ENCODE measurements at places on chromosomes 11 and 22.
A peak's percentile ranks its signal among the peaks of the same experiment; 100 is the strongest.

DNA sequence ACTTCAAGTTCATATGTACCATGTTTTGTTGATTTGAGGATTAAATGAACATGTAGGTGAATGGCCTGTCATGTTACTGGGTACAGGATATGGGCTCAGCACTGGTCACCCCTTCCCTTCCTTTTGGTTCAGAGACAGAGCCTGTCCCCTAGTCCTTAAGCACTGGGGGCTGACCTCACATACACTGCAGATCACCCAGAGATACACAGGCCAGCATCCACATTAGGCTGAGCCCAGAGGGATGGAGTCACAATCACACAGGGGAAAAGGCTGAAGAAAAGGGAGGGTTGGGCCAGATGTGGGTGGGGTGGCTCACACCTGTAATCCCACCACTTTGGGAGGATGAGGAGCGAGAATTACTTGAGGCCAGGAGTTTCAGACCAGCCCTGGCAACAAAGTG, 62.3 kb downstream of the IGLL5 start:
- DNase-seq: no peak

- no peak for DNase-seq
Observed at GRCh38 chr11:19394525-19395016, 153.8 kb upstream of the E2F8 start.

GRCh38 chr11:35614939-35615569, 3.2 kb upstream of the FJX1 start:
- DNase-seq: no peak

- DNase-seq: no peak
Observed at GRCh38 chr11:127385071-127385470, 384.5 kb upstream of the KIRREL3 start.

DNA sequence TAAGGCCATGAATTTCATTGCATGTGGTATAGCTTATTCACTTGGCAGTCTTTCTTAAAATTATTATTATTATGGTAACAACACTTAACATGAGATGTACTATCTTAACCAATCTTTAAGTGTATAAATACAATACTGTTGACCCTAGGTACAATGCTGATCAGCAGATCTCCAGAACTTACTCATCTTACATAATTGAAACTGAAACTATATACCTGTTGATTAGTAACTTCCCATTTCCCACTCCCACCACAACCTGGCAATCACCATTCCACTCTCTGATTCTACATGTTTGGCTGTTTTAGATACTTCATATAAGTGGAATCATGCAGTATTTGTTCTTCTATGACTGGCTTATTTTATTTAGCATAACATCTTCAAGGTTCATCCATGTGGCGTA, 150.2 kb upstream of the POU2AF2 start:
- no peak for DNase-seq

DNA sequence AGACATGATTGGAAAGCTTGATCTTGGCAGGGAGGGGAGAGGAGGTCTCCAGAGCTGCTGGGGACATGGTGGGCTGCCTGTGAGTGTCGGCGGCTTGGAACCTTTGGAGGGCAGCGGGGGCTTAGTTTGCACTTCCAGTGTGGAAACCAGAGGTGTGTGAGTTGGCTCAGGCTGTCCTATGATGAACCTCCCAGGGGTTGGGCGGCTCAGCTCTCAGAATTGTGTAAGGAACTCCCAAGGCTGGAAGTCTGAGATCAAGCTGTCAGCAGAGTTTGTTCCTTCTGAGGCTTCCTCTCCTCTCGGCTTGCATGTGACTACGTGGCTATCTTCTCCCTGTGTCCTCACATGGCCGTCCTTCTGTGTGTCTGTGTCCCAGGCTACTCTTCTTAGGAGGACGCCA, 87.9 kb upstream of the B3GAT1 start:
- DNase-seq: no peak

DNA sequence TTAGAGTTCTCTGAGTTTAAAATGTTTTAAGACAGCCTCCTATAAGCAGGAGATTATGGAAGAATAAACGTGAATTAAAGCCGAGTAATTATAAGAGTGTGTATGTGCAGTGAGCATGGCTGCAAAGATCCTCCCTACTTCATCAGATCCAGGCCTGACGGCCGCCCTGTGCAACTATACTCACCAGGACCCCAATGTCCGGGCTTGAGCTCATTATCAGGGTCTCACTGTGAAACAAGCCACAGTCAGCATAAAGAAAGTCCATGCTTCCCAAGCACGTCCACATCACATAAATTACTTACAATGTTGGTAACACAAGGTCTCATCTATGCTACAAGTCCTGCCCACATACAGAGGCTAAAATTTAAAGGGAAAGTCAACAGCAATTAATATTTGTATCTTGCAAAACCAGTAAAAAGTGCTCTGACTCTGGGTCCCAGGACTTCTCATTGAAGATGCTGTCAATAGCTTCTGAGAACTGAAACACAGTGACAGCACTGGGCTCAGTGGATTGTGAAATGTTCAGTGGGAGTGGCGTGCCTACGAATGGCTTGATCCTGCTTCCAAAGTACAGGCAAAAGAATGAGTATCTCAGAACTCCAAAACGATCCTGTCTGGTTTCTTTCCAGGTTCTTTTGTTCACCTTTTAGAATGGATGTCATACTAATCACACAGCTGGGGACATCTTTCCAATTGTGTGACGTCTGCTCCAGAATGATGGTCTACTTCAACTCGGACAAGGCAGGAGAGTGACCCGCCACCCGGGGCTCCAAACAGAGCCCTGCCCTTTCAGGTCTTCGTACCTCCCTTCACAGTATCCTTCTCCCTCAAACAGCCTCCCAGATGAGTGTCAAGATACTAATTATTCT, 72.1 kb upstream of the ARFGAP3 start:
- DNase-seq: no peak

DNA sequence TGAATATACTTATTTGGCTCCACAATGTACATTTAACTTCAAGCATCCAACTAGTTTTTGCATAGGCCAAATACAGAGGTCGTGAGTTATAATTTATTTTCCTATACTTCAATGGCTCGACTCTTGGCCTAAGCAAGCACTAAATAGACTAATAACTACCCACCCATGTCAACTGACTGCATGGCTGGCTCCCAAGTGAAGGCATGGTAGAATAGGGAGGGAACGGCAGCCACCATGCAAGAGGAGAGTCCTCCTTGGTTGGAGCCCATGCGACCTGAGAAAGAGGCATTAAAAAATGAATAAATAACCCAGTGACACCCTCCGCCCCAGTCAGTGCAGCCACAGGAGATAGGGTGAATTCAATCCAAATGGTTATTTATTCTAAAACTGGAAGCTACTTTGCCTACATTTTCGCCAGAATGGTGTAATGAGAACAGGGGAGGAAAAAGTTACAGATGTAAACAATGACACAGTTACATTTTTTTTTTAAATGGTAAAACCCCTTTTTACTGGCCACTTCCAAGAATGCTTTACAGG, 4.9 kb downstream of the GNG3 start:
- DNase-seq: no peak

DNA sequence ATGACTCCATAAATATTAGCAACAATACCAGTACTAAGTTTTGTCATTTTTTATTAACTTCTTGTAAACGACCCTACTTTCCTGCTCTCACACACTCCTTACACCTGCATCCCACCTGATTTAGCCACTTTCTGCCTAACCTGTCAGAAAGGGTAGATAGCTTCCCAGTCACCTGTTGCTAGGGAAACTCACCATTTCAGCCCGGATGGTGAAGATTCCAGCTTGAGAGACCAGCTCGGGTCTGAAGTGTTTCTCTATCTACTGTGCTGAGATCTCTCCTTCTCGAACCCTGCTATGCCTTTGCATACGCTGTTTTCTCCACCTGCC, at the start of gene PARVG:
Gene PARVG (plus strand): TSS at position 220 of the 327 bp plus-strand sequence. CDS start 2,405 bp downstream, outside the sequence.
- no peak for DNase-seq

- peak; percentile 54 for DNase-seq
Observed at GRCh38 chr11:118691926-118692830, 12.7 kb upstream of the TREH start.

GRCh38 chr11:18566406-18566805, 22.1 kb downstream of the UEVLD start:
- DNase-seq: peak; percentile 7

- no peak for DNase-seq
Observed at GRCh38 chr22:49929994-49930575, 11.7 kb downstream of the CRELD2 start.

GRCh38 chr11:50186146-50186545, 153.5 kb downstream of the OR4C45 start:
- no peak for DNase-seq

DNA sequence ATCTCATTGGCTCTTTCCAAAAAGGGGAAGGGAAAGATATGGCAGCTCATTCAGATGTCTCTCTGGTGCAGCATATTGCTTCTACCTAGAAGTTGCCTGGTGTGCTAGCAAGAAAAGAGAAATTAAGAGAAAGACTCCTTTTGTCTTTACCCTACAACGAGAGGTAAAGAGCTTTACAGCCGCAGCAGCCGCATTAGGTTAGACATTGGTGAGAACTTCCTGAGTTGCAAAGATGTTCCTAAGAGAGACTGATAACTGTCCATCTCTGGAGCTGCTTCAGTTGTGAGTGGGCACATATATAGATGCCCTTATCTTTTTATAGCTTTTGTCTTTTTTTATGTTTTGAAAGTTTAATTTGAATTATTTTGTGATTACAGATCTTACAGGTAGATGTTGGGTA, 80.8 kb upstream of the NNMT start:
- no peak for DNase-seq

Measured in fibroblast of upper back skin (primary cell).